ENCODE measurements at places on chromosomes 6 and 20.

- no peak for DNase-seq
Observed at GRCh38 chr6:24718449-24719124, 367 bp downstream of the C6orf62 start.

DNA sequence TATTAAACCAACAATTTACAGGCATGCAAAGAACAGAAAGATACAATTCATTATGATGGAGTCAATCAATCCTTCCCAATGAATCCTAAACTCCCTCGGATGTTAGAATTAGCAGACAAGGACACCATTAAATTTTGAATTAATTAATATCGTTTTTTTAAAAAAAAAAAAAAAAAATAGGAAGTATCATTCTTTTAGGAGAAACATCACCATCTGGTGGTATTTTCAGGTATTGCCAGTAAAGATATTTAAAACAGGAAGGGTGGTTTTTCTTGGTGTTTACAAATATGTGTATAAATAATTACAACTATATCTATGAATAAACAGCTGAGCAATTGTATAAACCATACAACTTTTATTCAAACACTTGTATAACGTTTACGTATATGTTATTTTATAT, 564.4 kb downstream of the HAO1 start:
- DNase-seq: no peak

DNA sequence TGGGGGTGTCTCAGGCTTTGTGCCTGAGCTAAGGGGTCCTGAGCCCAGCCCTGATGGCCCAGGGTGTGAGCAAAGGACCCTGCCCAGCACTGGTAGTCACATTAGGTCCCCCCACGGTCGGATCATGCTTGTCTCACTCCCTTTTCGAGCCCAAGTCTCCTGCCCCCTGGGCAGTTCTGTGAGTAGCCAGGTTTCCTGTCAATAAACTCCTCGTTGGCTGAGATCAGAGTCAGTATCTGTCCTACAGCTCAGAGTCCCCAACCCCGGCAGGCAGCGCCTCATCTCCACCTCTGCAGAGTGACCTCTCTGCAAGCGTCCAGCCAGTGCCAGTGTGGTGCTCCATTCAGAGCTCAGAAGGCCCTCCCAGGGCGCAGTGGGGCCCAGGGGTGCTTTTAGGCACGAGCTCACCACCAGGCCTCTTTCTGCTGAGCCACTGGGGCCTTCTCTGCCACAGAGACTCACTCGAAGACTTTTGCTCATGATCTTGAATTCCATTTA, 93.7 kb upstream of the PMEPA1 start:
- no peak for DNase-seq

- no peak for DNase-seq
Observed at GRCh38 chr6:169173532-169174268, 79.9 kb downstream of the THBS2 start.

DNA sequence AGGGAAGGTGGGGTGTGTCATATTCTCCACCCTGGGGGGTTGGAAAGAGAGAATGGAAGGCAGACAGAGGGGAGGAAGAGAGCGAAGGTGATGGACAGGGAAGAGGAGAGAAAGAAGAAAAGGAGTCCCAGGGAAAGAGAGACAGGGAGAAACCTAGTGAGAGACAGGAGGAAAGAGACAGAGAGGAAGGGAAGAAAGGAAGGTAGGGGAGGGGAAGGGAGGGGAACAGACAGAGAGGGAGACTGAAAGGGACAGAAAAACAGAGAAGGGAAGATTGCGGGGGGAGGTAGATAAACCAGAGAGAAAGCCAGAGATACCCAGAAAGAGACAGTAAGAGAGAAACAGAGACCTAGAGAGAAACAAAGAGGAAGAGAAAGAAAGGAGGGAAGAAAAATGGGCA, 88.4 kb downstream of the CDH22 start:
- no peak for DNase-seq

GRCh38 chr6:123771126-123771525, 32.5 kb upstream of the NKAIN2 start:
- no peak for DNase-seq

GRCh38 chr6:24929242-24929641, 6.5 kb downstream of the RIPOR2 start:
- no peak for DNase-seq

DNA sequence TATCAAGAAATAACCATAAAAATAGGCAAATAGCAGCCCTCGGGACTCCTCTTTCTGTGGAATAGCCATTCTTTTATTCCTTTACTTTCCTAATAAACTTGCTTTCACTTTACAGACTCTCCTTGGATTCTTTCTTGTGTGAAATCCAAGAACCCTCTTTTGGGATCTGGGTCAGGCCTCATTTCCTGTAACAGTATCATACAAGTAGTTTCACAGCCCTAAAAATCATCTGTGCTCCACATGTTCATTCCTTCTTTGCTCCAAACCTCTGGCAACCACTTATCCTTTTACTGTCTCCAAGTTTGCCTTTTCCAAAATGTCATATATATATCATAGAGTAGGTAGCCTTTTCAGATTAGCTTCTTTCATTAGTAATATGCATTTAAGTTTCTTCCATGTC, 13.5 kb upstream of the NT5E start:
- no peak for DNase-seq

DNA sequence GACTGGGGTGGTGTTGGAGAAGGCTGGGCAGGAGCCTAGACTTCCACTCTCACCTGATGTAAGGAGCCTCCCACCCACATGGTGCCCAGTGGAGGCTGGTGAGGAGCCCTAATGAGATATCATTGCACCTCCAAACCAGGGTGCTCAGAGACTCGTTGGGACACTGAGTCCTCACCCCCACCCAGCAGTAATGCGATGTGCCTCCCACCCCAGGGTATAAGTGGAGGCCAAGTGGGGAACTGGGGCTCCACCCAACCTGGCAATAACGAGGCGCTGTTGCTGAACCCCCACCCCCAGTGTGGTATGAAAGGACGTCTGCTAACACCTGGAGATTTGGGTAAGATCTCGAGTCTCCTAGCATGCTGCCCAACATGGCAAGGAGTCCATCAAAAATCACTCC, 510.2 kb downstream of the PREX1 start:
- DNase-seq: no peak

- DNase-seq: no peak
Observed at GRCh38 chr6:83257791-83258190, 64.6 kb downstream of the RWDD2A start.

- no peak for DNase-seq
Observed at GRCh38 chr6:65999288-65999791, 292.3 kb upstream of the EYS start.

DNA sequence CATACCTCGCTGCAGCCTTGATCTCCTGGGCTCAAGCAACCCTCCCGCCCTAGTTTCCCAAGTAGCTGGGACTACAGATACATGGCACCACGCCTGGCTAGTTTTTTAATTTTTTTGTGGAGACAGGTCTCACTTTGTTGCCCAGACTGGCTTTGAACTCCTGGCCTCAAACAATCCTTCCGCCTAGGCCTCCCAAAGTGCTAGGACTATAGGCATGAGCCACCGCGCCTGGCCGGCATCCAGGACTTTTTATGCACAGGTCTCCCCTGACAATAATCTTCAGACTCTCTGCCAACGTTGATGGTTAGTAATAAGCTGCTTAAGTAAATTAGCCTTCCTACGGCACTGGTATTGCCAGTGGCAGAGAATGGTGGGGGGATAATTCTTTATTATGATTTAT, 110.5 kb upstream of the MTHFD1L start:
- no peak for DNase-seq

- DNase-seq: no peak
Observed at GRCh38 chr20:62707921-62708521, 615 bp upstream of the NTSR1 start.

- DNase-seq: no peak
Observed at GRCh38 chr6:21922086-21922485, 328.5 kb downstream of the SOX4 start.

GRCh38 chr6:157607317-157608109, 215.5 kb upstream of the SNX9 start:
- DNase-seq: no peak

- no peak for DNase-seq
Observed at GRCh38 chr20:52738081-52738480, 234.1 kb upstream of the TSHZ2 start.

- no peak for DNase-seq
Observed at GRCh38 chr6:1616701-1617463, 7.2 kb downstream of the FOXC1 start.

GRCh38 chr6:130513770-130514169, 148.0 kb downstream of the TMEM200A start:
- DNase-seq: no peak

DNA sequence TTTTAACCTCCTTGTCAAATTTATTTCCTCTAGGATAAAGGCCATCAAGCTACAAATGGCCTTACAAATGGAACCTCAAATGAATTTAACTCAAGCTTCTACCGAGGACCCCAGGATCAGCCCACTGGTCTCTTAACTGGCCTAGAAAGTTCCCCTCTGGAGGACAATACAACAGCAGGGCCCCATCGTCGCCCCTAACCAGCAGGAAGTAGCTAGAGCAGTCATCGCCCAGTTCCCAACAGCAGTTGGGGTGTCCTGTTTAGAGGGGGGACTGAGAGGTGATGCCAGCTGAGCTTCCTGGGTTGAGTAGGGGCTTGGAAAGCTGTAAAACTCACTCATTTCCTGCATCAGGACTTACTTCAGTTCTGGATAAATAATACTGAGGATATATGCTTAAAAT, 25.6 kb downstream of the CEP85L start:
- no peak for DNase-seq

- no peak for DNase-seq
Observed at GRCh38 chr6:7515363-7515762, 26.1 kb upstream of the DSP start.

DNA sequence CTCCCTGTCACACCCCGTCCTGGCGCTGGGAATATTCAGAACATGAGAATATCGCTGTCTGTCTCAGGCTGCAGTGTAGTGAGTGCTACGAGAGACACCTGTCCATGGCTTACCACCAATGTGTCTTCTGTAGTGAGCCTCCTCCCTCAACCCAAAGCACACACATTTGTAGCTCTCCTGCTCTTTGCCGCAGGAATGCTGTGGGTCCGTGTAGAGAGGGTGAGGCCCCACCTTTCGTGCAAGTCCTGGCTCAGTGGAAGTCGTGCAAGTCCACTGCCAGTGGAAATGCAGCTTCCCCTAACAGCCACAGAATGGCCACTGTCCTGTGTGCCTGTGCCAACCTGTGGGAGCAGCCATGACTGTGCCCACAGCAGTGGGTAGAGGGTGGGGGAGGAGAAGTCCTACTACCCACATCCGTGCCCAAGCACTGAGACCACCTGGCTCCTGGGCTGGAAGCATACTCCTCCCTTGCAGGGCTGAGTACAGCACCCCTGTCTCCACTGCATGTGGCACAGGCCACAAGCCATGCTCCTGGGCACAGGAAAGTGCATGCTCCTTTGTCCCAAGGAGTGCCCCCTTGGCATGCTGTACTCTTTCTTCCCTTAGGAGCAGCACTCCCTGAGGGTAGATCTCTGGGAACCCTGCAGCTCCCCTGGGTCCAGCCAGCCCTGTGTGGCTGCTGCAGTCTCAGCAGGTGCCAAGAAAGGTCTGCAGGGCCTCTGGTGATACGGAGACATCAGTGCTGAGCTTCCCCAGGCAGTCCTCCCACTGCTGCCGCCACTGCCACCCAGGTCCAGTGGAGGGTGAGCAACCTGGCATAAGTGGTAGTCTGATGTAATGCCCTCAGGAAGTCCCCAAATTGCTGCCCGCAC, 28.0 kb downstream of the IGF2R start:
- no peak for DNase-seq

- no peak for DNase-seq
Observed at GRCh38 chr20:8385247-8385646, 253.2 kb downstream of the PLCB1 start.

- no peak for DNase-seq
Observed at GRCh38 chr6:132259070-132259469, 142.2 kb downstream of the MOXD1 start.

DNA sequence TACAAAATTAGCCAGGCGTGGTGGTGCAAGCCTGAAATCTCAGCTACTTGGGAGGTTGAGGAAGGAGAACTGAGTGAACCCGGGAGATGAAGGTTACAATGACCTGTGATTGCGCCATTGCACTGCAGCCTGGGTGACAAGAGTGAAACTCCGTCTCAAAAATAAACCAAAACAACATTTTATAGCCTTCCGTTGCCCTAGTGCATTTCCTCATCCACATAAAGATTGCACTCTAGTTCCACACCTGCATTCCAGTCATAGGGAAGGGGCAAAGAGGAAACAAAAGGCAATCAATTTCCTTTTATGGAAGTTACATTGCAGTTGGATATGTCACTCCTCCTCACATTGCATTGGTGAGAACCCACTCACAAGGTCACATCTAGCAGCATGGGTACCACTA, 182.7 kb upstream of the ARG1 start:
- no peak for DNase-seq

GRCh38 chr20:3283222-3283820, 44.3 kb upstream of the SLC4A11 start:
- no peak for DNase-seq

DNA sequence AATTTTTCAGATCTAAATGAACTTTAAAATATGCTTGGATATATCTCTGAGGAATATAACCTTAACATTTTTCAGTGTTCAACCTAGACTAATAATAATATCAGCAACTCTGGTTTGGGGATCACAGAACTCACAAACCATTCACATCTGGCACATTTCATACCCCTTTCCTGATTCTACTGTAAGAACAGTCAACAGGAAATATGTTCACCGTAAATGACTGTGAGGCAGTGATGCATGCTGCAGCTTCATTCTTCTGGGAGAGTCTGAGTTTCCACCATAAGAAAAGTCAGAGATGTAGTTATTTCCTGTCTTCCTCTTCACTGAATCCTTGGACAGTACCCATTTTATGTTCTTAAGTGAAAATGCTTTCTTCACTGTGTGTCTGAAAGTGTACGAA, 134.2 kb upstream of the IFNGR1 start:
- DNase-seq: no peak

GRCh38 chr6:99614430-99615186, 8.0 kb downstream of the PRDM13 start:
- DNase-seq: no peak

GRCh38 chr20:41248368-41249024, 69.0 kb downstream of the ZHX3 start:
- no peak for DNase-seq

DNA sequence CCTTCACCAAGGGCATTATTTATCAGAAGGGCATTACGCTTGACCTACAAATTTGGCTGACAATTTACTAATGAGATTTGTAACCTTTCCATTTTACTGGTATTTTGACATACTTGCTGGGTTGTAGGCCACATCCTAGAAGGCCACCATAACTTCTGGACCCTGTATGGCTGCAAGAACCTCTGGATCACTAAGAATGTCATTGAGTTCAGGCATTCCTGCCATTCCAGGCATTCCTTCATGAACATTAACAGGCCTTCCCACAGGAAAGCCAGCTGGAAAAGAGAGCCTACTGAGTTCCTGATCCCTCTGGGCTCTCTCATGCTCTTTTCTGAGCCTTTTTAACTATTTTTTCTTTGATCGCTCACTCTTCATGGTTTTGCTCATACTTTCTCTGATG, 28.4 kb upstream of the SLC35A1 start:
- no peak for DNase-seq

GRCh38 chr20:408843-409696, 971 bp downstream of the RBCK1 start:
- DNase-seq: no peak
